ENCODE measurements at places on chromosomes 4 and X.

DNA sequence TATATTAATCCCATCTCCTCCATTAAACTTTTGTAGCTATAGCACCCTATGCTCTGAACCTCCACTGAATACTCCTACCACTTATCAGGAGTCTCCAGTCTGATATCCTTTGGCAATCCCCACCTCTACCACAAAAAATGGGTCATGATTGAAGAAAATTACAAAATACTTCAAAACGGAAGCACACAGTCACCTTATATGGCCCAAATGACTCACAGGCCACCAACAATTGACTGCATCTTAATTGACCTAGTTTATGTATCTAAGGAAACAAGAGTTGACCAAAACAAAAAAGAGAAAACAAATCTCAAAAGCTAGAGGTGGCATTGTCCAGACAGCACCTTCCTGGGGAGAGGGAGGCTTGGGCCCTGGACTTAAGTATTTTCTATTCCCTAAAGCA lies 120.0 kb upstream of the DIAPH2 start:
- DNase-seq, result no peak

DNA sequence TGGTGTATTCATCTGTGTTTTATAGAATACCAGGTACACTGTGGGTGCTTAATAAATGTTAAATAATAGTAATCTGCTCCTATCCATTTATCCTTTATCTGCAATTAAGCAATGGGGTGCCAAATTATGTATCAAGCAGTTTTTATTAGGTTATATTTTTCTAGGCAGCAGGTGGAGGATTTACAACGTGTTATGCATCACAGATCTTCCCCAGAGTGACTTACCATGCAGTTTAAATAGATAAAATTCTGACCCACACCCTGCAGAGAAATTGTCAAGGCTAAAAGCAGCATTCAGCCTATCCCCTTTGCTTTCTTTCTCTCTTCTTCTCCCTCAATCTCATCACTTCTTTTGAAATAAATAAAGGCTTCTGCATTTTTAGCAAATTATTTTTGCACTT lies 306.4 kb downstream of the CXXC4 start:
- no peak for DNase-seq

GRCh38 chr4:111712093-111712677 lies 433.1 kb upstream of the FAM241A start:
- no peak for DNase-seq

DNA sequence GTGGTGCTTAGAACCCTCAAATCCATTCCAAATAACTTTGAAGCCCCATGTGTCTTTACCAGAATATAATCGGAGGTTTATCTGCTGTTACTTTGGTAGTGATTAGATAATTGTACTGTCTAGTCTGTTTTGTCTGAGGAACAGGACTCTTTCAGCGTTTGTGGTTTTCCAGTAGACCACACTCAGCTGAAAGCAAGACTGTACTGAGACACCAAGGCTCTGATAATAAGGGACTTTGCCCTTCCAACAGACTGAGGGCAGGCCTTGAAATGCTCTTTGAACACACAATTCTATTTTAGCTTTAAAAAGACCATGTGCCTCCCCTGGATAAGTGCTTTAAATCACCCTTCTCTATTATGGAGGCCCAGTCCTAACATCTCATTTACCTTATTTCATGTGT lies 76.1 kb downstream of the KLHL8 start:
- no peak for DNase-seq

DNA sequence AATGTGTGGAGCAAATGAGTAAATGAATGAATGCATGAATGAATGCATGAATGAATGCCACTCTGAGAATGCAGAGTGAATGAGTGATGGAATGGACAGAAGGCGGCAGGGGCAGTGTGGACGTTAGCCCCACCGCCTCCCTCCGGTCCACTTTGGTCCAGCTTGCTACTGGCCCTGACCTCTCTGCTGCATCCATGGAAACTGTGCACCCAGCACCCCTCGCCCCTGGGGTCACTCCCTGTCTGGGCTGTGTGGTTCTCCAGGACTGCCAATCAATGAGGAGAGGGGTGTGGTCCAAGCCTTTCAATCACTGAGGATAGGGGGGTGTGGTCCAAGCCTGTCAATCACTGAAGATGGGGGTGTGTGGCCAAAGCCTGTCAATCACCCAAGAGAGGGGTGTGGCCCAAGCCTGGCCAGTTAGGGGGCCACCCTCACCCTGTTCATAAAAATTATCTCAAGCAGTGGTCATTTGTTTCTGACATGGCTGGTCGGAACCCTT lies 39.2 kb upstream of the ASMTL start:
- DNase-seq, result no peak

DNA sequence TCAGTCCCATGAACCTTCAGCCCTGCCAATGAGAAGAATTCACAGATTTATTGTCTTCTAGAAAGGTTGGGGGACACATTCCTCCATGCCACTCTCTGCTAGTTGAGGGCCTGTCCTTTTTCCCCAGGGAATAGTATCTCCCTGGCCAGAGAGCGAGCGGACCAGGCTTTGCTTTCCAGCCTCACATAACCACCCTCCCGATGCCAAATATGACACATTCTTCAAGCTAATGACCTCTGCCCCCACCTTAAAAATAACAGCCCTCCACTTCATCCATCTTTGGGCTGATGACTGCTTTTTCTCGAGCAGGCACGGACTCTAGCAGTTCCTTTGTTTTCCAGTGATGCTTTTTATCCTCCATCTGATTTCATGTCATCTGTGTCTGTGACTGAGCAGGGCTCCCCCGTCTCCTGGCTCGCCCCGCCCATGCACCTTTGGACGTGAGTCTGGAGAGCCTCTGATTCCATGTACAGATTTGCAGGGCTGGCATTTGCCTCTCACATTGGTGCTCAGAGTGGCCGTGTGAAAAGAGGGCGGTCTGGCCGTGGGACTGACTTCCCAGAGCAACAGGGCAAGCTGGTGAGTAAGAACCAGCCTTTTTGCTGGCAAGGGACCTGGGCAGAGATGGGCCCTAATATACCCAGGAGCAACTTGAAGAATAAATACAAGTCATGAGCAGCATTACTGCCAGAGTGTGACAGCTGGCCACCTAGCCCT lies 279.8 kb downstream of the BCOR start:
- DNase-seq, result no peak
